ENCODE measurements at places on chromosomes 11 and 22.

DNA sequence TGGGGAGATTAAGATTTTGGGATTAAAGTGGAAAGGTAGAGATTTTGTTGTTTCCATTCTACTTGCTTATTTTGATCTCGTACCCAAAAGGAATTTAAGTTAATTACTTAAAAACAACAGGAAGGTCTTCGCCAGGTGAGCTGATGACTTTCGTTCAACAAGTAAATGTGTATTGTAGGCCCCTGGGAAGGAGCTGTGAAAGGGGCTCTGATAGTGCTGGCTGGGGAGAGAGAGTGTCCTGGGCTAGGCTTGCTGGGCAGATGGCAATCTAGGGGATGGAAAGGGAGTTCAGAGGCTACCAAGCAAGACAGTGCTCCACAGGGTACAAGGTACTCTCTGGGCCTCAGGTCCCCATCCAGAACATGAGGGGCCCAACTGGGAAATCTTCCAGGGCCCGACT lies 189.4 kb downstream of the CEP164 start:
- DNase-seq, result no peak

DNA sequence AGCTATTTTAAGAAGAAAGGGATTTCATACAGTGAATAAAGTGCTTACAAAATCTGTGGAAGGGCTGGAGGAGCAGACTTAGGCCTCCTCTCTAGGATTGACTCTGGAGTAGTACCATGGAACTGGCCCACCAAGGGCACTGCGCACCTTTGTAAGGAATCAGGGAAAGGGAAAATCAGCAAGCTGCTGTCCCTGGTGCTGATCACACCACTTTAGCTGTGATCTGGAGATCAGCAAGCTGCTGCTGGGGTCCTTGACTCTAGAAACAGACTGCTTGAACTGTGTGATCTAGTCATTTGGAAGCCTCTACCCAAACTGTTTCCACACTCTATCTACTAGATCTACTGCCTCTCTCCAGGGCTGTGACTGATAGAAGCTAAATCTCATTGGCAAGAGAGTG lies 18.4 kb upstream of the TECTA start:
- no peak for DNase-seq

DNA sequence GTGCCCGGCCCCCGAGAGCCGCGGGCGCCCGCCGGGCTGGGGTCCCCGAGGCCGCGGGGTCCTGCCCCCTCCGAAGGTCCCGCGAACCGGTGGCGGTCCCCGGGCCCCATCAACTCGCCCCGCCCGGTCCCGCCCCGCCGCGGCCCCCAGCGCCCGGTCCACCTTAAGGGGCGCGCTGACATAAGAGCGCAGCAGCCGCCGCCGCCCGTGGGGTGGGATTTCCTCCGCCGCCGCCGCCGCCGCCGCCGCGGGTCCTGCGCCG lies at the start of gene ZDHHC8:
Gene ZDHHC8, plus strand, starts transcription at position 208 of the 262 bp plus-strand sequence. CDS start 144 bp downstream, outside the sequence.
- DNase-seq, result no peak

GRCh38 chr11:117839936-117840813 lies 15.6 kb upstream of the FXYD2 start:
- DNase-seq, result no peak

DNA sequence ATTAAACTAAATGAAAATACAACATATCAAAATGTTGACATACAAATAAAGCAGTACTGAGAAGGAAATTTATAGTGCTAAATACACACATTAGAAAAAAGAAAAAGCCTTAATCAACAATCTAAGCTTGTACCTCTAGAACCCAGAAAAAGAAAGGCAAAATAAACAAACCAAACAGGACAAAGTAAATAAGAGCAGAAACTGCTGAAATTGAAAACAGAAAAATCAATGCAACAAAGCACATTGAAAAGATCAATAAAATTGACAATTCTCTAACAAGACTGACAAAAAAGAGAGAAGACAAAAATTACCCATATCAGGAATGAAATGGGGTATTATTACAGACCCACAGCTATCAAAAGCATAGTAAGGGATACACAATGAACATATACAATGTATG lies 21.0 kb downstream of the DCUN1D5 start:
- DNase-seq, result no peak

GRCh38 chr22:46163557-46163888 lies 13.2 kb downstream of the PPARA start:
- no peak for DNase-seq

DNA sequence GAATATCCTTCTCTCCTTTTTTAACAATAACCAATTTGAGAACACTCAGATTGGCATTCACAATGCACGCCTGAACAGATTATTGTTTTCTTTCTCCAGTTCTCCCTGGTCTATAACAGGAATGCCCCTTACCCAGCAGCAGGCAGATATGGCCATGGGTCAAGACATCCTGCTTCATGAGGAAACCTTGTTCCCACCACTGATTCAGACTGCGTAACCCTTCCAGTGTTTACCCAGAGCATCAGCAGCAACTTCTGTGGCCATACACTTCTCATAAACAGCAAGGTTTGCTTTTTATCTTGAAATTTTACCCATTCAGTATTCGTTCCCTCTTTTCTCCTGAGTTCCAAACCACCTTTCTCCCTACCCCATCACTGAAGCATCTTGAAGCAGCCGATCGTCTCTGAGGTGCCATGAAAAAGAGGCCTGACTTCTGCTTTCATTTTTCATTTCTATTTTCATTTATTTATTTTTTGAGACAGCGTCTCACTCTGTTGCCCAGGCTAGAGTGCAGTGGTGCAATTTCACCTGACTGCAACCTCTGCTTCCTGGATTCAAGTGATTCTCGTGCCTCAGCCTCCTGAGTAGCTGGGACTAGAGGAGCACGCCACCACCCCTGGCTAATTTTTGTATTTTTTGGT lies 9.6 kb downstream of the PTS start:
- no peak for DNase-seq

DNA sequence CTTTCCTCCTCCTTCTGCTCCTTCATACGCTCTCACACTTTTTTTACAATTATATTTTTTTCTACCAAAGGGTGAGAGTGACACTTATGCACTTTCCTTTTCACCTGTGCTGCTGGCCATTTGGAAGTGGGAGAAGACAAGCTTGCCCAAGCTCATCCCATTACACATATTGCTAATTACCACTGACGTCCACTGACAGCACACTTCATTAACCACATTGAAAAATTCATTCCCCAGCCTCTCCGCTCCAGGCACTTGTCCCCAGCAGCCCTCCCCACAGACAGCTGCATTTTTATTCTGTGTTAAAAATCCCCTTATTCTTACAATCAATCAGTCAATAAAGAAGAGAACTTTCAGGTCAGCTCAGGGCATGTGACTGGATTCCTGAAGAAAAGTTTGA lies 175.1 kb downstream of the LRRC4C start:
- no peak for DNase-seq

DNA sequence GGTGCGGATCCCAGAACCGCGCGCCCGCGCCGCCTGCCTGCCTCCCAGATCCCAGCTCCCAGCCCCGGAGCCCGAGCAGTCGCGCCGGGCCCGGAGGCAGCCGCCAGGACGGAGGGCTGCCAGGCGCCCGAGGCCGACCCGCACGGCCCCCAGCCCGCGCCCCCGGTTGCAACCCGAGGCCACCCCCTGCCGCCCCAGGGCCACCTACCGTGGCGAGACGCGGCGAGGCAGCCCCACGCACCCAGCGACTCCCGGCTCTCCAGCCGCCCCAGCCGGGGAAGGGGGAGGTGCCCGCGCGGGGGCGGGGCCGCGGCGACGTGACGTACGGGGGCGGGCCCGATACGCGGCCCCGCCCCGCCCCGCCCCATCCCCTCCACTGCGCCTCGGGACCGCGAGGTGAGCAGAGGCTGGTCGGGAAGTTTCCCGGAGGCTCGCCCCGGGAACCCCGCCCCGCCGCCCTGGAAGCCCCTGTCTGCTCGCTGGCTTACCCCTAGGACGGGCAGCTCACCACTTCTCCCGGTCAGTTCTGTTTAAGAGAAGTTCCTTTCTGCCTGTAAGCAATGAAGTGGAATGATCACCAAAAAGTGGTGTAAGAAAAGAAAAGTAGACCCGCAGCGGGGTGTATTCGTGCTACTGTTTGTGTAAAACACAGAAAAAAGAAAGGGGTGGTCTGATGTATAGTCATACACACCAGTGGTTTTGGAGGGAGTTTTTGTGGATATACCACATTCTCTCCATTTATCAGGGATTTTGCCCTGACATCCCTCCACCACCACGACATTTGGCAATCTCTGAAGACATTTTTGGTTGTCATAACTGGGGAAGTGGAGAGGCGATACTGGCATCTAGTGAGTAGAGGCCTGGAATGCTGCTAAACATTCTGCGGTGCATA lies at the start of gene TPST2:
Gene TPST2, minus strand, starts transcription at position 288 of the 892 bp plus-strand sequence. CDS start 48,502 bp downstream, outside the sequence.
- DNase-seq, result peak; percentile 45

- DNase-seq, result no peak
Measured at GRCh38 chr11:45935349-45936064, 13.1 kb downstream of the LARGE2 start.

DNA sequence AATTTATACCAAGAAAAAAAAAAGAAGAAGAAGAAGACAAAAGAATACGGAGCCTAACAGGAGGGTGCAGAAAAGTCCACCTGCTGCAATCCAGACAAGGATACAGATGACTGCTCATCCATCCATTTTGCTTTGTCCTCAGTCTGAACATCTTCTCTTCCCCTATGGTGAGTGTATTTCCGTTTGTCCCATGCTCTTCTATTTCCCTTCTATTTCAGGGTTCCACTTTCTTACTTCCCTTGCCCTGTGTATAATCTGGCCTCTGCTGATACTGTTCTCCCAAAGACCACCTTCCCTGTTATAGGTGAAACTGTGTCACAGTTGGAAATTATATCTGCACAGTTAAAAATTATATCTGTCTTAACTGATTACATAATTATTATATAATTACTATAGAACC lies 48.7 kb upstream of the USP47 start:
- no peak for DNase-seq

DNA sequence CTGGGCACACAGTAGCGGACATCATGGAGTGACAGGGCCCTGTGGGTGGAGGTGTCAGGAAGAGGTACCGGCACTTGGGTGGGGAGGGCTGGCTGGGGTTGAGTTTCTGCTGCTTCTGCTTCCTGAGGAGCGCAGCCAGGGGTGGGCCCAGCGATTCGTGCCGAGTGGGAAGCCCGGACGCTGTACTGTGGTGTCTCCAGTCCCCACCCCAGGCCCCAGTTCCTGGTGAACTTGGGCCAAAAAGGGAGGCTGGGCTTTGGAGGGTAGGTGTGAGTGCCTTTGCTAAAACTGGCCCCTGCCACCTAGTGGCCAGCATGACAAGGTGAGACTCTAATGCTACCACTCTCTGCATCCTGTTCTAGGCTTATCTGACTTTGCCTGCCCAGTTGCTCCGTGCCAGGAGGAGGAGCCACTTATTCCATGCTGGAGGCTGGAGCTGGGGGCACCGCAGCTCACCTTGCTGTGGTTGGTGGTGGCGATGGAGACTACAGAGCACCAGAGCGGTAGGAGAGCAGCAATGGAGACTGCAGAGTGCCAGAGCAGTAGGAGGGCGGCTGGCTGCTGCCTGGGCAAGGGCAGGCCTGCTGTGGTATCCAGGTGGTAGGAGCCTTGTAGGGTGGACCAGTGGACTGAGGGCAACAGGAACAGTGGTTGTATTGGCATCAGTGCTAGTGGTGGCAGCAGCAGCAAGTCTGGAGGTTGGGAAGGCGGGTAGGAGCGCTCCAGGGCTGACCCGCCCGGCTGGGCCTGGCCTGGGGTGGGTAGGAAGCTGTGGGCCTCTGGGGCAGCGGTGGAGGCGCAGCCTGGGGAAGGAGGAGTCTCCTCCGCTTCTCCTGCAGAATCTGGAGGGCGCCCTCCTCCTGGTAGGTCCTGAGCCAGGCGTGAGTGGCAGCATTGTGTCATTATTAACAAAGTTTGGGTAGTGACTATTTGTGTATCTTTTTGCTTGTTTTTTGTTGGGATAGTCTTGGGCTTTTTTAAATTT lies 2.2 kb upstream of the RFPL2 start:
- DNase-seq, result no peak

DNA sequence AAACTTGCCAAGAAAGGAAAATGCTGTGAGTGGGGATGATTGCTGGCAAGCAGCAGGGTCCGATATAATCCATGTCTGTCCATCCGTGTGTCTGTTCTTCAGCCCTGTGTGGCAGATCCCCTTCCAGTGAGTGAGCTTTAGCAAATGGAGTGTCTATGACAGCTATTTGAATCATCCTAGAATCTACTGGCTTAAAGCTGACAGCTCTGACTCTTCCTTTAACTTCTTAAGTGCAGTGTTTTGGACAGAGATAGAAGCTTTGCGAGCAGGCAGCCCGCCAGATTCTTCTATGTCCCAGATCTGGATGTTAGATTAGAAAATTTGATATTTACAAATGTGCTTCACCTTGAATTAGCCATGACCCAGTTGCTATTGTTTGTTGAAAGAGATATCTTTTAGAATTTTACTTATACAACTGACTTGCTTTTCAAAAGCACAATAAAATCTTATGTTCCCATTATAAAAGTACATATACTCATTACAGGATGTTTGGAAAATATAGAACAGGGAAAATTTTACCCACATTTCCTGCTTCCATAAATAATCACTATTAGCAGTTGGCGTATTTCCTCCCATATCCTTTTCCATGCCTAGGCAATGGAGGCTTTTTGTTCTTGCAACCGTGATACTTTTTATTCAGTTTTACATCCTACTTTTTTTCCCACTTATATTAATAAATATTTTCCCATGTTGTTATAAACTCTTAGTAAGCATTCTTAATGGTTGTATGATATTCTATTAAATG lies 124.5 kb downstream of the COMMD9 start:
- no peak for DNase-seq

DNA sequence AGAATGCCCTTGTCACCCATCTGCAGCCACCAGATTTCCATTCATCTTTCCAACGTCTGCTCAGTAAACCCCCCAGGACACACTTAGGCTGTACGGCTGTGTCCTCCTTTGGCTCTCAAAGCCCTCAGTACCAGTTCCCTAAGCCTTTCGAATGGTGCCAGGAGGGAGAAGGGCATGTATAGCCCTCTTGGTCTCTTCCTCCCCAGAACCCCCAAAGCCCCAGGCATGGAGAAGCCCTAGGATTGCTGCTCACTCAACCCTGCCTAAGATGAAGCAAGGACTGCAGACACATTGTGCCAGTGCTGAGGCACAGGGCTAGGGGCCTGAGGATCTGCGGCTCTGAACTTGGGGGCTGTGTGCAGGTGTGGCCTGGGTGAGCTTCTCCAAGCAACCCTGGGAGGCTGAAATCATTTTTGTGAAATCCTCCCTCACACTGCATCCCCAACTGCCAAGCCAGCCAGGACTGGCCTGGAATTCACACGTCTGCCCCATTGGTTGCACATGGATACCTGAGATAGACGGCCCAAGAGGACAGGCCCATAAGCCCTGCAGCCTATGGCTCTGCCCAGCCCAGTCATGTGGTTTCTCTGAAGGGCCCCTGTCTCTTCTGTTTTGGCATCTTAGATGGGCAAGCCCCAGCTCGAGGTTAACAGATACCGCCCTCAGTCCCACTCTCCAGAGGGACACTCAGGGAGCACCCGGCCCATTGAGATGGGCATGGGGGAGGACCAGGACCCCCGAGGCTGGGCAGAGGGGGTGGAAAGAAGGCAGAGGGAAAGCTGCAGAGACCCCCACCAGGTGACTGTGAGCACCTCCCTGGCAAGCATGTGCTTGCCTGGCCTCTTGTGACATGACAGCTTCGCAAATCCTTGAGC lies 34.0 kb downstream of the KCNQ1OT1 start:
- no peak for DNase-seq

- no peak for DNase-seq
Measured at GRCh38 chr11:92257536-92257935, 32.9 kb downstream of the FAT3 start.
